IPS-NIHi11 (cell line): ENCODE measurements at places on chromosomes 4 and X.

- DNase-seq = no peak
Observed at GRCh38 chrX:40009462-40009851, 88.3 kb downstream of the BCOR start.

DNA sequence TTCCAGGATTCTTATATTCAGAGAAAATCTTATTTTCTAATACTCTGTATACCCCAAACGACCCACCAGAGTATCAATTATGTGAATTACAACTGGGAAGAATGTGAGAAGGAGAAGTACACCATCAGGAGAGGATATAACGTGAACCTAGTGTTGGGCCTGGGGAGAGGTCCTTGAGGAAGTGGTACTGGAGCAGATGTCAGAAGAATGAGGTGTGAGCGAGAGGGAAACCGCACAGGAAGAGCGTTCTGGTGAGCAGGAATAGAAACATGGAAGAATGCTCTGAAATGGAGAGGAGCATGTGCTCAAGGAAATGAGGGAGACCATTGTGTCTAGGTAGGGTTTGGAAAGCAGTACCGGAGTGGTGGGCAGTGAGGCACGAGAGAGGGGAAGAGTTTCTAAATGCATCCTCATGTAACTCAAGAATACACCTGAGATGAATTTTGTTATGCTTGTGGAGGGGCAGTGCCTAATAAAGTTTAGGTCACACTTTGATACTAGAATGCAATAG is 151.6 kb downstream of the GRID2 start:
- DNase-seq = no peak

- no peak for DNase-seq
Observed at GRCh38 chr4:76194325-76194724, 19.3 kb downstream of the SCARB2 start.

DNA sequence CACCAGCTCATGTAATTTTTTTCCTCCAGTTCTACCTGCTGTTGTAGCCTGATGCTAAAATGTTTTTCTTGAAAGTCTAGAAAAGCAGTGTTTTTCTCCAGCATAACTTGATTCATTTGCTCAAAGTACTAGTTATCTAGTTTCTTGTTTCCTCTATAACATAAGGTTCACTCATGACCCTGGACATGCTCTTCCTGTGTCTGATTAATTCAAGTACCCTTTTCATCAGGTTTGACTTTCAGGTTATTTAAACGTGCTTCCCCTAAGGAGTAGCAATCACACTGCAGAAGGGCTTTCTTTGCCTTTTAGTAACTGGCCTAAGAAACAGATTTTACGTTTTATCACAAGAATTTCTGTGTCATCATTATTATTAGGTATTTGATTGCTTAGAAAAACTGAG is 66.8 kb upstream of the EGFL6 start:
- no peak for DNase-seq

DNA sequence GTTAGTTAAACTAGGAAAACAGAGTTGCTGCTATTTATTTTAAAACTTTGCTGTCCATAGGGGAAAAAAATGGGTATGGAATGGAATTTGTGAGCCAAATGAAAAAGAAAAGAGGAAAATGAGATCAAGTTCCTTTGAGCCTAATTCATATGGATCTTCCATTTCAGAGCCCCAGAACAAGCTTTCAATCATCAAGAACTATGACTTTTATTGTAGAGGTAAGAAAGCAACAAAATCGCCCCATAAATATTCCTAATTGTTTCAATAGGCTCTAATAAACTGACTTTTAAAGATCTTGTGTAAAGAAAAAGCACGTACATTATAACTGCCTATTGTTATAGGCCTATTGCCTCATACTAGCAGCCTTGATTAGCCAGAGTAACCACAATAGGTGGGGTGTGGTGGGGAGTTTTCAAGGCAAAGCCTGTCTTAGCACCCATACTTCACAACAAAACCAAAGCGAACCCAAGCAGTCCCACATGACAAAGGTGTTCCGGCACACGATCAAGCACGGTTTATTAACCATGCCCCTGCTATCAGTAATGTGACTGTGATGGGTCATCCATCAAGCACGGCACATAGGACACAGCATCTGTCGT is 44.4 kb downstream of the RBM47 start:
- DNase-seq = no peak

GRCh38 chrX:153878969-153879653 is 6.9 kb downstream of the L1CAM start:
- DNase-seq = no peak

DNA sequence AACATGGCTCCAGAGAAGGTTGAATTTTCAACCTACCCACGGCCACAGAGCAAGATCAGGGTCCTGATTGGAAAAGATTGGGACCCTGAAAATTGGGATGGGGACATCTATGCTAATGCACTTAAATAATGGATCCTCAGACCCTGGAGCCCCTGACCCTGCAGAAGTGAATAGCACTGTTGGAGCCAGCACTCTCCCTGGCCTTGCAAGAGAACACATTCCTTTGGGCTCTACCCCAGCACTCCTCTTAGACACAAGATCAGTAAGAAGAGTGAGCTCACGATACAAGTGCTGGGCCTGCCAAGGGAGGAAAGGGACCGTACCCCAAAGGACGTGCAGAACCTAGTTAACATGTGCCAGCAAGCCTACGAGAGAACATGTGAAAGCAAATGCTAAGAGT is 19.9 kb downstream of the CXCL13 start:
- DNase-seq = no peak

DNA sequence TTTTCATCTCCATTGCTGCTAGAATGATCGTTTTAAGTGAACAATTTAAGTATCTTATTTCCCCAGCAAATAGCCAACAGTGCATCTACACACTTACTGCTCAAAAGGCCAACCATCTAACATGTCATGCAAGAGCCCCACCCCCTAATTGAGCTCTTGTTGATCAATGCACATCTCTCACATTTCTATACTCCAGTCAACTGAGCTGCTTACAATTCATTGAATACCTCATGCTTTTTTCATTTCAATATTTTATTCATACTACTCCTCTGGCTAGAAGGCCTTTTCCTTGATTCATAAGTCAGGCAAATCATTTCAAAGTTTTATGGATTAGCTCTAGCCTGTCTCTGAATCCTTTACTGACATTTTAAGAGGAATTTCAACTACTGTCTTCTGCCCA is 79.0 kb upstream of the WDR17 start:
- no peak for DNase-seq

GRCh38 chr4:27094783-27095182 is 234.1 kb downstream of the STIM2 start:
- no peak for DNase-seq

- no peak for DNase-seq
Observed at GRCh38 chrX:37816766-37817165, 30.6 kb downstream of the DYNLT3 start.

DNA sequence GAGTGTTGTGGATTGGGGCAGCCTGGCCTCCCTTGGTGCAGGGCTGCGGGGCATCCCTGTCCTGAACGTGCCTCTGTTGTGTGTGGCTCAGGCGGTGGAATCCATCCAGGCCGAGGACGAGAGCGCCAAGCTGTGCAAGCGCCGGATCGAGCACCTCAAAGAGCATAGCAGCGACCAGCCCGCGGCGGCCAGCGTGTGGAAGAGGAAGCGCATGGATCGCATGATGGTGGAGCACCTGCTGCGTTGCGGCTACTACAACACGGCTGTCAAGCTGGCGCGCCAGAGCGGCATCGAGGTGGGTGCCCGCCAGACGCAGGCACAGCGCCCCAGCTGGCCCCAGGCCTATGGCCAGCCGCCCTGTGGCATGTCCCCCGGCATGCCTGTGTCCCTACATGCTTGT is 25.6 kb downstream of the MAEA start:
- no peak for DNase-seq
